ENCODE measurements at places on chromosomes 12 and 14.
A peak's percentile ranks its signal among the peaks of the same experiment; 100 is the strongest.

DNA sequence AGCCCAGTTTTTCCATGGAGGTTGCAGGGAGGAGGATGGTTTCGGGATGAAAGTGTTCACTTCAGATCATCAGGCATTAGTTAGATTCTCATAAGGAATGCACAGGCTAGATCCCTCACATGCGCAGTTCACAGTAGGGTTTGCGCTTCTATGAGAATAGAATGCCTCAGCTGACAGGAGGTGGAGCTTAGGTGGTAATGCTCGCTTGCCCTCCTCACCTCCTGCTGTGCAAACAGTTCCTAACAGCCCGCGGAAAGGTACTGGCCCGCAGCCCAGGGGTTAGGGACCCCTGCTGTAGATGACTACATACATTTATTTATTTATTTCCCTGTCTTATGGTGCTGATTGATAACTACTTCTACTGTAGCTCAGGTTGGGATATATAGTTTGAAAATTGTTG lies 93.2 kb downstream of the FBXO33 start:
- peak; percentile 52 for DNase-seq

GRCh38 chr14:28412077-28412476 lies 354.5 kb upstream of the FOXG1 start:
- no peak for DNase-seq

GRCh38 chr14:94115631-94116030 lies 5.1 kb downstream of the IFI27 start:
- no peak for DNase-seq

DNA sequence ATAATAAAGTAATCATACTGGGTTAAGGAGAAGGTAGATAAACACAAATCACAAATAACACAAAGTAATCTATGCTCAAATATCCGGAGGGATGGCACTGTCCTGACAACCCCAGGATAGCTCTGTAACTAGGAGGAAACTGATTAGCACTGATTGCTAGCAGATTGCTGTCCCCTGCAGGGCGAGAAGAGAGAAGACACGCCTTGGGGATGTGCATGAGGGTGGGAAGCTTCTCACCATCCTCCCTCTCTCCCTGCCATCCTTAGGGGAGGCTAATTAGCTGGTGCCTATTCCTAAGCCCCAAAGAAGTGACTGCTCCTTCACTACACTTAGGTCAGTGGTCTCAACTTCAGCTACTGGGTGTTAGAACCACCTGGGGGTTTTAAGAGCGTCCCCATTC lies 27.0 kb upstream of the TMEM260 start:
- no peak for DNase-seq

DNA sequence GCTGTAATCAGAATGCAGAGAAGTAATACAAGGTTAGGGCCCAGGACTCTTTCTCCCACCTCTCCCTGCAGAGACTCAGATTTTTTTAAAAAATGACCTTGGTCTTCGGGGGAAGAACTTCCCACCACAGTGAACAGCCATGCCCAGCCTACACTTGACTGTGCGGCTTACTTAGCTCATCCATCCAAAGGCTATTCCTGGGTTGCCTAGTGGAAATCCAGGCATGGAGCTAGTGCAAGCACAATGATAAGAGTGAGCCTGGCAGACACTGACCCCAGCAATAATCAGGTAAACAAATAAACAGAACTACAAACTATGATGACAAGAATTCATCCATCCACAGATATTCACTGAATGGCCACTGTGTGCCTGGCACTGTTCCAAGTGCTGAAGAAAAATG lies 14.7 kb downstream of the SERPINA5 start:
- DNase-seq, result no peak
